Upper lobe of right lung (tissue), 1 donor: ENCODE measurements at places on chromosomes 2 and 18. TPM values are rescaled to one million over a fixed set of nuclear protein-coding genes. Genes with fewer than 3 reads are reported as not detected.

DNA sequence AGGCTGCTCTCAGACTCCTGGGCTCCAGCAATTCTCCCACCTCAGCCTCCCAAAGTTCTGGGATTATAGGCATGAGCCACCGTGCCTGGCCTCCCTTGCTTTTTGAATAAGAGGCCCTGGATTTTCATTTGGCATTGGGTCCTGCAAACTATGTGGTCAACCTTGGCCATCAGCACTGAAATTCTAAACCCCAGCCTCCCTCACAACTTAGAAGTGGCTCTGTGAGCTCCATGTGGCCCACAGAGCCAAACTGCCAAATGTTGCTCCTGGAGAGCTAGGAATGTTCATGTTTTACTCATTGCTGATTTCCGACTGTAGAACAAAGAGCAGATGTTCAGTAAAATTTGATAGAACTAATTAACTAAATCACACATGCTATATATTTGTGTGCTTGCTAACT is 210.6 kb upstream of the AGAP1 start:
- H3K4me3 ChIP-seq: no peak overlapping the region
- H3K36me3 ChIP-seq: no peaks in the 10 kb centered on the region
- DNase-seq: no peak

DNA sequence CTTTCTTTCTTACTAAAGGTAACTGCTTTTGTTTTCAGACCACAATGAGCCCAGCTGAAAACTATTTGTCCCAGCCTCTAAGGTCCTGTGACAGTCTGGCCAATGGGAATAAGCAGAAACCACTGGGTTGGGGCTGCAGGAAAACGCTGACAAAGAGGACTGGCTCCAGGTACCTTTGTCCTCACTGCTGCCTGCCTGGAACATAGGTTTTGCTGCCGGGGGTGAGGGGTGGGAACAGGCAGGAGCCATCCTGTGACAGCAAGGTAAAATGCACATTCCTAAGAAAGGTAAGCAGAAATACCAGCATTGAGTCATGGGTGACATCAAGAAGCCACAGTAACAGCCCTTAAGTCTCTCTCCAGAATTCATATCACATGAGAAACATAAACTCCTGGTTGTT is 21.6 kb downstream of the PTPN2 start:
- no peak overlapping the region for H3K27ac ChIP-seq
- H3K27me3 ChIP-seq: no peaks in the 10 kb centered on the region
- H3K36me3 ChIP-seq: peaks cover 10% of the 10 kb centered on the region
- H3K4me1 ChIP-seq: peaks cover 11% of the 10 kb centered on the region
- H3K4me3 ChIP-seq: no peak overlapping the region
- no peak for DNase-seq

The PSMA8 gene
- not detected for total RNA-seq

DNA sequence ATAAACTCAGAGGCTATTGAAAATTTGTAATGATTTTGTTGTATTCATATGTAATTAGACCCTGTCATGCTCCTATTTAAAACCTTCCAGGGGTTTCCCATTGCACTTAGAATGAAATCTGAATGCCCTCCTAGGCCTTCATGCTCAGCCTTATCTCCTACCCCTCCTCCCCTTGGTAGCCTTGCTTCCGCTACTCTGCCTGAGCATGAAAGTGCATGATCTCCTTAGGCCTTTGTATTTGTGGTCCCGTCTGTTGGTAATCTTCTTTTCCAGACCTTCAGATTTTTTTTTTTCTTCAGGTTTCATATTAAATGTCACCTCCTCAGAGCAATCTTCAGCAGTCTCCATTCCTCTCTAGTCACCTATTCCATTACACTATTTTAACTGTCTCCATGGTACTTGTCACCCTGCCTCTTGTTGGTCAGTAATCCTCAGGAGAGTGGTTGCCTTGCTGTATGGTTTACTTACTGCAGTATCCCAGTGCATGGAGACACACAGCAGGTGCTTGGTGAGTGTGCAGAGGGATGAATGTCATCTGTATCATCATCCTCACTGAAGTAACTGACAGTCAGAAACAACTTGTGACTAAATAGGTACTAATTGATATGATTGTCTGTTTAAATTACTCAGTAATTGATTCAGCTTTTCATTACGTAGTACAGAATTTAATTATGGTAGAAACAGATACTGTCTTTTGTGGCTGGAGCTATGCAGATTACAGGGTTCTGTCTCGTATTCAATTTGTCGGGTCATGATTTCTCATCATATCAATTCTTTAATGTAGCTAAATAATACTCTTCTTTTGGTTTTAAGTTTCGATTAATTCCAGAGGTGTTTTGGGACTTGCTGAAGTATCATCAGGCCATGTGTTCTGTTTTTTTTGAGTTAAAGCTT is 63.9 kb downstream of the PHLPP1 start:
- no peak overlapping the region for H3K4me3 ChIP-seq
- no peaks in the 10 kb centered on the region for H3K36me3 ChIP-seq
- H3K27ac ChIP-seq: no peak overlapping the region

DNA sequence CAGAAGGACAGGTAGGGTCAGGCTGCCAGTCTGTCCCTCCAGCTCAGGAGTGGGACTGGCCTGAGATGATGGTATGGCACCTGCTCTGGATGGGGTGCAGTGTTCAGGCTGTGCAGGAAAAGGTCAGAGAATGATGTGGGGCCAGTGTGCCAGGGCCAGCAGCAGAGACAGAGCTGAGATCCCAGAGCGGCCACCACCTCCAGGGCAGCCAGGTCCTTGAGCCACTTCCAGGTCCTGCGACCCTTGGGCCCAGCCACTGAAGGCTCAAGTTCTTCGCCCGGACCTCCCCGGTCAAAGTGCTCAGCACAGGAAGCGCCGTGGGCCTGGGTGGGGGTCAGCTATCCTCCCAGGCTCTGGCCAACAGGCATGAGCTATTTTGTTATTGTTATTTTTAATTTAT is 12.1 kb upstream of the ARMC9 start:
- no peaks in the 10 kb centered on the region for H3K36me3 ChIP-seq
- H3K4me1 ChIP-seq: peaks cover 27% of the 10 kb centered on the region
- H3K27me3 ChIP-seq: no peaks in the 10 kb centered on the region
- no peak for DNase-seq

DNA sequence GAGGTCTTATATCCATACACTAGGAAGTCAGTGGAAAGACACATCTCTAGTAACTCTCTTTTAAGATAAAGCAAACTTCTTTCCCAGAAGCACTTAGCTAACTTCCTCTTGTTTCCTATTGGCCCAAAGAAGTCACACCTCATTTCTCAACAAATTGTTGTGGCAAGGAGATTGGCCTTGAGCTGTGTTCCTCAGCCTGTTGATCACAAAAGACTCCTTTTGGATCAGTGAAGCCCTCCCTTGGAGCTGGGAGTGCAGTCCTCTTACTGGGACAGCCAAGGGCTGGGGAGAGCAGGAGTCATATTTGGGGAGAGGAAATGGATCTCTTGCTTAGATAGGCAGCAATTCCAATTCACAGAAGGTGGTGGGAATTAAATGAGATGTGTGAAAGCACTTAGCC is 51.2 kb upstream of the DAPL1 start:
- H3K27ac ChIP-seq: no peak overlapping the region
- no peak overlapping the region for H3K4me3 ChIP-seq
- H3K36me3 ChIP-seq: no peaks in the 10 kb centered on the region
- no peaks in the 10 kb centered on the region for H3K27me3 ChIP-seq
- no peak for DNase-seq

- H3K4me3 ChIP-seq: no peak overlapping the region
- no peak for DNase-seq
- peaks cover 14% of the 10 kb centered on the region for H3K4me1 ChIP-seq
- H3K27me3 ChIP-seq: no peaks in the 10 kb centered on the region
Observed at GRCh38 chr18:25326361-25326952, 25.5 kb downstream of the ZNF521 start.

GRCh38 chr2:113876503-113877387 is 13.1 kb upstream of the ACTR3 start:
- no peak overlapping the region for H3K27ac ChIP-seq
- H3K4me1 ChIP-seq: peaks cover 8% of the 10 kb centered on the region
- no peaks in the 10 kb centered on the region for H3K27me3 ChIP-seq
- no peaks in the 10 kb centered on the region for H3K36me3 ChIP-seq

The CXCR1 gene
- 5.3 TPM for total RNA-seq

DNA sequence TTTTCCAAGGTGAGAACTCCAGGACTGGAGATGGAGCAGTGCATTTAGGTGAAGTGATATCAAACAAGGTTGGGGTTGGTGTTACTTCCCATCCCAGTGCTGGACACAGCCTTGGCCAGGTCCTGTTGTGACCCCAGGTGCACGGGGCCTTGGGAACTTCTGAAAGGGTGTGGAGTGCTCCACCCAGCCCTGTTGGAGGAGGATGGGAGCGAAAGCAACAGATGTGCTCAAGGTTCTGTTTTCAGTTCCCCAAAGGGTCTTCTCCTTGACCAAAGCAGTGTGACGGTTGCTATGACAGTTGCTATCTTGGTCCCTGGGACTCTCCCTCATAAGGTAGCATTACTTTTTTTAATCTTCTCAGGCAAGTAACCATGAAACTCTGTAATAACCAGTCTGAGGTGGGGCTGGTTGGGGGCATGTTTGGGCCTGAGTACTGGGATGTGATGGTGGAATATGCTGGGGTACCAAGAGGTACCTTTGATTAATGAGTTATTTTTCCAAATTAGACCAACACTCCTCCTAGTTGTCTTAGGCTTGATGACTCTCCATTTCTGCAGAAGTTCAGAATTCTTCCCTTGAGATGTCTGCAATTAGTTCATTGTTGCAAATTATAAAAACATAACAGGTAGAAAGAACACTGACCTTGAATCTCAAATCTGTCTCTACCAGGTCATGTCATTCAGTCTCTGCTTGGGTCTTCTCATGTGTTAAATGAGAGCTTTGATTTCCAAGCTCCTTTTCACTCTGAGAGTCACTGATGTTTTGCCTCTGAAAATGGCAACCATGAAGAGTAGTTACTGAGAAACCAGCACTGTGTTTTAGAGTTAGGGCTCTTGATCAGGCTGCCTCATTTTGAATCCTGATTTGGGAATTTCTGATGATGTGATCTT is 154.5 kb downstream of the RPIA start:
- no peaks in the 10 kb centered on the region for H3K27me3 ChIP-seq
- no peaks in the 10 kb centered on the region for H3K36me3 ChIP-seq
- H3K4me3 ChIP-seq: no peak overlapping the region
- H3K27ac ChIP-seq: no peak overlapping the region

The CHRNG gene
- total RNA-seq: not detected

GRCh38 chr18:50911006-50911405 is 32.1 kb downstream of the ME2 start:
- DNase-seq: no peak
- no peak overlapping the region for H3K27ac ChIP-seq
- H3K36me3 ChIP-seq: peaks cover 20% of the 10 kb centered on the region
- no peak overlapping the region for H3K4me3 ChIP-seq
- no peaks in the 10 kb centered on the region for H3K4me1 ChIP-seq

The MAP3K2 gene
- 71.5 TPM for total RNA-seq

- no peak overlapping the region for H3K4me3 ChIP-seq
- DNase-seq: no peak
- H3K27me3 ChIP-seq: no peaks in the 10 kb centered on the region
- no peak overlapping the region for H3K27ac ChIP-seq
Observed at GRCh38 chr18:980586-980985, 75.9 kb downstream of the ADCYAP1 start.

The PLEKHH2 gene
- total RNA-seq: 53.8 TPM

The NOSTRIN gene
- 70.0 TPM for total RNA-seq

GRCh38 chr18:46130061-46130460 is 25.9 kb downstream of the HAUS1 start:
- no peak overlapping the region for H3K4me3 ChIP-seq
- H3K27ac ChIP-seq: no peak overlapping the region
- H3K36me3 ChIP-seq: peaks cover 47% of the 10 kb centered on the region
- DNase-seq: no peak
- no peaks in the 10 kb centered on the region for H3K4me1 ChIP-seq
- H3K27me3 ChIP-seq: no peaks in the 10 kb centered on the region

The REG3G gene
- total RNA-seq: not detected

The AP1S3 gene
- total RNA-seq: 16.8 TPM

DNA sequence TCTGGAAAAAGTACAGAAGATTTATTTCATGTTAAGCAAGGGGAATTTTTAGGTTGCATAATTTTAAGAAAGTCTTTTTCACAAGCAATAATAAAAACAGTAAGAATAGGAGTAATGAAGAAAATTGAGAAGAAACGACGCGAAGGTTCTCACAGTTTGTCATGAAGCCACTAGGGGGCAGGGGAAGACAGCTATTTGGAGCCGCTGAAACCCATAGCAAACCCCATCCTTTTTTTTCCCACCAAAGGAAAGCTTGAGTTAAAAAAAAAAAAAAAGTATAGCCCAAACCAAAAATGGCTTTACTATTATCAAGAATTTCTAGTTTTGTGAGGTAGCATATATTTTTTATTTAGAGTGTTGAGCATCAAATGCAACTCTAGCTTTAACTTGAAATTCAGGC is 300.9 kb downstream of the PHLPP1 start:
- no peak overlapping the region for H3K4me3 ChIP-seq
- no peaks in the 10 kb centered on the region for H3K4me1 ChIP-seq
- no peaks in the 10 kb centered on the region for H3K27me3 ChIP-seq
- no peaks in the 10 kb centered on the region for H3K36me3 ChIP-seq
- H3K27ac ChIP-seq: no peak overlapping the region

- DNase-seq: no peak
- H3K27me3 ChIP-seq: no peaks in the 10 kb centered on the region
- H3K27ac ChIP-seq: no peak overlapping the region
- peaks cover 4% of the 10 kb centered on the region for H3K4me1 ChIP-seq
Observed at GRCh38 chr18:23498117-23498516, 5.2 kb upstream of the RMC1 start.

- H3K27me3 ChIP-seq: no peaks in the 10 kb centered on the region
- no peak overlapping the region for H3K27ac ChIP-seq
- DNase-seq: no peak
- H3K36me3 ChIP-seq: no peaks in the 10 kb centered on the region
Observed at GRCh38 chr2:162092008-162092390, 18.0 kb upstream of the DPP4 start.

GRCh38 chr2:205011031-205011430 is 465.8 kb downstream of the PARD3B start:
- H3K4me1 ChIP-seq: no peaks in the 10 kb centered on the region
- H3K4me3 ChIP-seq: no peak overlapping the region
- DNase-seq: no peak
- H3K27me3 ChIP-seq: no peaks in the 10 kb centered on the region

DNA sequence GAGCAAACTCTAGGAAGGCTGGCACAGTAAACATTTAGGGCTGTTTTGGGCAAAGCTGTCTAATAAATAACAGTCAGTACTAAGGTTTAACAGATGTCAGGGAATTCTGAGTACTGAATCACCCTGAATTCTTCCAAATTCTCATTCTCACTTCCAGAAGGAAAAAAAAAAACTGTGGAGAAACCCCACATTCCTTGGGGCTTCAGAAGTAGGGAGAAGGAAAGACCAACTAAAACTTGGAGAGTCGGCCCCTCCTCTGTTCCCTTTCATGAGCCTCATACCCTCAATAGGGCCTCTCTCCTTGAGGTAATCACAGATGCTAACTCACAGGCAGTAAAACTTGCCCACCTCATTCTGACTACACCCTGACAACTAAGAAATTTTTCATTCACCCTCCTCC is 62.1 kb downstream of the CCDC148 start:
- H3K27ac ChIP-seq: no peak overlapping the region
- H3K4me1 ChIP-seq: no peaks in the 10 kb centered on the region
- H3K4me3 ChIP-seq: no peak overlapping the region
- no peaks in the 10 kb centered on the region for H3K36me3 ChIP-seq
- no peaks in the 10 kb centered on the region for H3K27me3 ChIP-seq

- no peak overlapping the region for H3K27ac ChIP-seq
- no peaks in the 10 kb centered on the region for H3K27me3 ChIP-seq
- H3K4me3 ChIP-seq: no peak overlapping the region
- DNase-seq: no peak
- H3K36me3 ChIP-seq: no peaks in the 10 kb centered on the region
- no peaks in the 10 kb centered on the region for H3K4me1 ChIP-seq
Observed at GRCh38 chr2:23533338-23533695, 148.3 kb downstream of the KLHL29 start.

The GALNT1 gene
- 74.5 TPM for total RNA-seq
